Muscle of back (tissue), 13 donors: ENCODE measurements at places on chromosomes 6 and 20.

GRCh38 chr6:113178349-113178748 lies 678.8 kb upstream of the MARCKS start:
- DNase-seq = no peak

- peak; percentile 39 for DNase-seq
Measured at GRCh38 chr20:44576297-44576696, 6.1 kb upstream of the PKIG start.

- no peak for DNase-seq
Measured at GRCh38 chr20:46328200-46328882, 20.0 kb upstream of the CDH22 start.

DNA sequence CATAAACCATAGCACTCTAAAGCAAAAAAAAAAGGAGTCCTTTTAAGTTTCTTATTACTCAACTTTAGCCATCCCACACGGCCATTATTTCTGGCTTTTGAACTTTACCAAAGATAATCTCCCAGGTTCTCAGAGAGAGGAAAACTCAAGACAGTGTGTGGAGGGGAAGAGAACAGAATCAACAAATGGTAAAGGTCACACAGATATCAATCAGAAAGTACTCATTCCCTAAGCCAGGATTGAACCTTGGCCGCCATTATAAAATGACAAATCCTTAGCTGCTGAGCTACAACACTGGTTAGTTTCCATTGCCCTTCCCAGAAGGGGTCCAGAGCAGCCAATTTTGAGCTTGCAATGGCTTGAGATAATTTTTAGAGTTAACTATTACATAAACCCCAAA lies 10.1 kb upstream of the TRIM38 start:
- no peak for DNase-seq

- no peak for DNase-seq
Measured at GRCh38 chr20:37364927-37365272, 19.0 kb downstream of the SRC start.

GRCh38 chr6:149108038-149108748 lies 209.3 kb upstream of the TAB2 start:
- DNase-seq = peak; percentile 73

DNA sequence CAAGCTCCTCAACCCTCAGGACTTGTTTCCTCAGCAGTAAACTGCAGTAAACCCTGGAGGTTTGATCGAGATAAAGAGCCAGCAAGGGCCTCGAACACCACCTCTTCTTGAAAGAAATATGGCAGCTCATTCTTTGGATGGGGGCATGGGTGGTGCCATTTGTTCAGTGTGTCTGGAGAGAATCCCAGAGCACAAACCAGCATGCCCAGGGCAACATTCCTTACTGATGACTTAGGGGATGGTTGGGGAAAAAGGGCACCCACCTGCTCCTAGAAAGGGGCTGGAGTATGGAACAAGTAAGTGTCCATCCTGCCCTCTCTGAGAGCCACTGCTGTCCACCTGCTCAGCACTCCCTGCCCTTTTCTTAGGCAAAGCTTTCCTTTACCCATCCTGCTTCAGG lies 31.3 kb upstream of the ZFAND3 start:
- no peak for DNase-seq

GRCh38 chr6:33124525-33124901 lies 48.7 kb downstream of the HLA-DPB1 start:
- no peak for DNase-seq

DNA sequence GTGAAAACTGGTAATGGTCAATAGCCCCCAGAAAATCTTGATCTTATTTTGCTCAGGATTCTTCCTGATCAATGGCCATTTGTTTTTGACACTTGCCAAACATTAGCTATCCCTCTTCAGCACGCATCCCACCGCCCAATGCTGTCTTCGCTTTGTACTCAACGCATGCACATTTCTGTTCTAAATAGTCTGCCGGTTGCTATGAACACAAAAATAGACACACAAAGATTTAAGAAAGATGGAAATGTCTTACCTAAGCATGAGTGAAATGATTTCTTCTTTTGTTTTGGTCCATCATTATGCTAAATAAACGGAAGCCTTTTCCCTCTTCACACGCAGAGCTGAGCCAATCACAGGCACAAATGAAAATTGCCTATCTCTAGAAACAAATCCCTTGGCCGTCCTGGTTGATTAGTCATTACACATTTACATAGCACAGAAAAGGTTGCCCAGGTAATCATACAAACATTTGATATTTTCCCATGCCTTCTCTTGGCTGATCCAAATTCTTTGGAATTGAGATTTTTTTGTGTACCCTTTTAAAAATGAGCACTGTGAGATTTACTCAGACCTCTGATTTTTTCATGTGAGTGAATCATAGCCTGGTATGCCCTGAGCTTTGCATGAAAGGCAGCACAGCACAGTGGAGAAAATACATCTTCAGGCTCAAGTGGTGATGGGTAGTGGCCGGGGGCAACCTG lies 70.5 kb upstream of the FAM184A start:
- no peak for DNase-seq

- peak; percentile 63 for DNase-seq
Measured at GRCh38 chr6:104212977-104213668, 646.6 kb downstream of the HACE1 start.

DNA sequence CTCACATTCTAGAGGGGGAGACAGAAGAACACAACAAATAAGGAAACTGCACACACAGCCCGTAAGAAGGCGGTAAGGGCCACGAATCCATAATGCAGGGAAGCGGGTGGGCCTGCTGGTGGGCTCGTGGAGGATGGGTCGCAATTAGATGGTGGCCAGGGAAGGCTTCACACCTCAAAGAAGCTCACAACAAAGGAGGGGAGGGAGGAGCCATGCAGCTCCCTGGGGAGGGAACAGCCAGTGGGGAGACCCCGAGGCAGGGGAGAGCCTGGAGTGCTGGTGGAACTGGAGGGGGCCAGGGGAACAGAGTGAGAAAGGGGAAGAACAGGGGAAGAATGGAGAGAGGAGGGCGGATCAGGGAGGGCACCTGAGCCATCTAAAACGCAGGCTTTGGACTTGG lies 13.4 kb downstream of the SRC start:
- no peak for DNase-seq

GRCh38 chr6:93927731-93928130 lies 508.4 kb upstream of the EPHA7 start:
- no peak for DNase-seq

DNA sequence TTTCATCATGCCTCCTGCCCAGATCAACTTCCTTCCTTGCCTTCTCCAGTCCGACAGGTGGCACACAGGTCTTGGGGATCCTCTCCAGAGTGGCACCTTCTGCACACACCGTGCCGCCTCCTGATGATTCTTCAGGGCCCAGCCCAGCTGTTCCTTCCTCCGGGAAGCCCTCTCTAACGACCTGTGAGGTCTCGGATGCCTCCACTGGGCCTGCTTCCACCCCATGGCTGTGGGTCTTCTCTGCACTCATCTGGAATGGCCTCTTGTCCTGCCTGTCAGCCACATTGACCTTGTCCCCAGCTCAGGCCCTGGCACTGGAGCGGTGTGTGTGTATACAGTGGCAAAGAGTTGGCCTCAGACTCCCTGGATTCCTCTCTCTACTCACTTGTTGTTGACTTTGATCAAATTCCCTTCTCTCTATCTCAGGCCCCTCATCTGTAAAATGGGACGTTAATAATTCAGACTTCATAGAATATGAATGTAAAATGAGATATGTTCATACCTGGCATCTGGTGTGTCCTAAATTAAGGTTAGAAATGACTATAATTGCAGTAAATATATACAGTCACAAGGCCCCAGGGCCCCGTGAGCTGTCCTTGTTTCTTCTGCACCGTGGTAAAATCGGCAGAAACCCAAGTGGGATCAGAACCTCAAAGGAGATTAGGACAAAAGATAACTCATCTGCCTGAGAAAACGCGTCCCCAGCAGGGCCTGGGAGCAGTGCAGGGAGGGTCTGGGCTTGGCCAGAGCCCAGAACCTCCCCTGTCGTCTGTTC lies 1.5 kb downstream of the FAM210B start:
- no peak for DNase-seq

- no peak for DNase-seq
Measured at GRCh38 chr6:67854098-67854497, 781.0 kb upstream of the ADGRB3 start.

DNA sequence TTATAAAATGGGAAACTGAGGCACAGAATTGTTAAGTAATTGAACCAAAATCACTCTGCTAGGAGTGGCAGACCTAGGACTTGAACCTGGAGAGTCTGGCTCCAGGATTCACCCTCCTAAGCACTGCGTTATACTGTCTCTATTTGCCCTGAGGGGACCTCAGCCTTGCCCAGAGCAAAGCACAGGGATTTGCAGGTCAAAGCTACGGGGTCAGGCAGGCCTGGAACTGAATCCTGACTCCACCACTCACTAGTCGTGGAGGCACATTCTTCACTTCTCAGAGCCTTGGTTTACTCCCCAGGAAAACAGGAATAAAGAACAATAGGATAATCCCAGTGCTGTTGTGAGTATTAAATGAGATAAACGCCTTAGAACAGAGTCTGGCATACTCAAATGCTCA lies 19.4 kb downstream of the KCNK15 start:
- DNase-seq = no peak

- DNase-seq = no peak
Measured at GRCh38 chr6:12608016-12608860, 108.3 kb upstream of the PHACTR1 start.

GRCh38 chr6:145151624-145152023 lies 583.7 kb downstream of the EPM2A start:
- no peak for DNase-seq

- no peak for DNase-seq
Measured at GRCh38 chr6:104381907-104382306, 477.8 kb downstream of the HACE1 start.

DNA sequence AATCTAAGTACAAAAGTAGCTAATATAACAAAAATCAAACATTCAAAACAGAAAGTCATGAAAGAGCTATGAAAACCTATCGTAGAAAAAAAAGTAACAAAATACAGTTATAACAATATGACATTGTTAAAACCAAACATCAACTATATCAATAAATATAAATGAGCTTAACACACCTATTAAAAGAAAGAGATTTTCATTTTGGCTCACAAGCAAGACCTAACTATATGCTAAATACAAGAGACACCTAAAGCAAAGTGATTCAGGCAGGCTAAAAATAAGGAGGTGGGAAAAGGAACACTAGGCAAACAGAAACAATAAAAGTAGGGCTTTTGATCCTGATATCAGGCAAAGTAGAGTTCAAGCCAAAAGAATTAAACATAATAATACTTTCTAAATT lies 13.5 kb downstream of the ZNF322 start:
- no peak for DNase-seq

- DNase-seq = peak; percentile 86
Measured at GRCh38 chr6:149082320-149082719, 235.2 kb upstream of the TAB2 start.

DNA sequence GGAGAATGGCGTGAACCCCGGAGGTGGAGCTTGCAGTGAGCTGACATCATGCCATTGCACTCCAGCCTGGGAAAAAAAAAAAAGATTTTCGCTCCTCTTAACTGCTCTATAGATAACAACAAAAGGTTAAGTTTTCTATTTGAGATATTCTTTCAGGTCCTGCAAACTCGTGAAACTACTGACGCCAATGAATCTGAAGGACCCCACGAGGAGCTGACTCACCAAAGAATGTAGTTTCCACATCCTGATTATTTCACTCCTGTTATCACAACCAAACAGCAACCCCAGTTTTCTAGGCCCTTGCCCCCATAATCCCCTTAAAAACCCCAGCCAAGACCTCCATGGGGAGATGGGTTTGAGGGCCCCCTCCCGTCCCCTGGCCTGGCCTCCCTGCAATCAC lies 58.7 kb downstream of the OTOR start:
- no peak for DNase-seq

- DNase-seq = peak; percentile 48
Measured at GRCh38 chr6:24583463-24584381, 62.3 kb downstream of the KIAA0319 start.

- DNase-seq = peak; percentile 5
Measured at GRCh38 chr6:48664826-48665225, 553.8 kb upstream of the PTCHD4 start.

DNA sequence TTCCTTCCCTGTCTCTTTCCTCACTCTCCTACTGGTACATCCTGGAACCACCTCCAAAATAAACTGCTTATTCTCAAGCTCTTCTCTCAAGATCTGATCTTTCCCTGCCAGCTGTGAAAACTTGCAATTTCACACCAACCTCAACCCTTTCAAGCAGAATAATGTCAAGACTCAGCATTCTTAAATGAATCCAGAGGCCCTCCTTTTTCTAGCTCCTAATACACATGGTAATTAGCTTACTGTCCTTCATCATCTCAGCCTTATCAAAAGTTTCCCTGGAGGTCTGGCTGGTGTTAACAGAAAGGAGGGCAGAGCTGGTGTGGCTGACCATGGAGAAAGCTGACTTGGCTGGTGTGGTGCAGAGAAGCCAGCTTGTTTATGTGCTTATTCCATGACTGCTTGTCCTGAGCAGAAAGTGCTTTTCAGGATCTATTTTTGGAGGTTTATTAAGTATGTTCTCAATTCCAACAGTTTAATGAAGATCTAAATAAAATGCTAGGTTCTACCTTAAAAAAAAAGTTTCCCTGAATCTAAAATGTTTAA lies 50.5 kb downstream of the CFAP61 start:
- DNase-seq = no peak

- no peak for DNase-seq
Measured at GRCh38 chr6:81977486-81977885, 225.0 kb upstream of the TENT5A start.

DNA sequence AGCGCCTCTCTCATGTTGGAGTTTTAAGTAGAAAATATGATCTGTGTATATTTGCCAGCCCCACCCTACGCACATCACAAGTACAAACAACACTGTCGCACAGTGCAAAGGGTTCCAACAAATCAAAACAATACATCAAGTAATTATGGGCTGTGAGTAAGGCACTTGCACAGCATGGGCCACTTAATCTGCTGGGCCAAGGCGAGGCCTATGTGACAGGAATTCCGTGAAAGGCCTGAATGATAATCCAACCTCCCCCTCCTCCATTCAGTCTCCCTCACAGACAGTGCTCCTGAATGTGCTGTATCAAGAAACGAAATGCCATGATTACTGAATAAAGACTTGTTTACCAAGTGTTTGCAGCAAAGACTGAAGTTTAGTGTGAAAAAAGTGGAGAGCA lies 130.1 kb upstream of the SLC2A12 start:
- DNase-seq = no peak

GRCh38 chr20:47379433-47380150 lies 23.1 kb upstream of the ZMYND8 start:
- no peak for DNase-seq

- DNase-seq = no peak
Measured at GRCh38 chr20:59024111-59024530, 4.9 kb downstream of the TUBB1 start.
